ENCODE measurements at places on chromosomes 6 and 20.

DNA sequence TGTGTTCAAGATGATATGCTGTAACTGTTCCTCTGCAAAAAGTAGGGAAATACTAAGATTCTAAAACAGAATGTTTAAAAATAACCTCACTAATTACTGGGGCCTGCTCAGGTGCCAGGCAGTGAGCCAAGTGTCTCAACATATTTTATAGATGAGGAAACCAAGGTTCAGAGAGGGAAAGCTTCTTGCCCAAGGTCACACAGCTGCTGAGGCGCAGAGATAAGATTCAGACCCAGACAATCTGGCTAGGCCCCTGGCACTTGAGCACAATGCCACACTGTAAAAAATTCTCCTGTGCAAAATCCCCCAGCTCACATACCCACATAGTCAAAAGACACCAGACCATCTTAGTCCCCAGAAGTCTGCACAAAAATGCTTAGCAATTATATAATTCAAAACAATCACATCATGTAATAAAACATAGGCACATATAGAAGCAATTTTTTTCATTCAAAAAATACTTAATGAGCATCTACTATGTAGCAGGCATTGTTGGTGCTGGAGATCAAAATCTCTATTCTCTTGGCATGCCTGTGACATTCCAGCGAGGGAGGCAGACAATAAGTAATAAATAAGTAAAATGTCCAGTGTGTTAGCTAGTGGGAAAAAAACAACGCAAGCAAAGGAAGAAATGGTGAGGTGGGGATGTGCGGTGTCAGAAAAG is 10.3 kb downstream of the PREX1 start:
- DNase-seq, result no peak

- no peak for DNase-seq
Measured at GRCh38 chr20:10429443-10429981, 4.5 kb downstream of the MKKS start.

- no peak for DNase-seq
Measured at GRCh38 chr6:37396571-37397180, 36.3 kb upstream of the CMTR1 start.

DNA sequence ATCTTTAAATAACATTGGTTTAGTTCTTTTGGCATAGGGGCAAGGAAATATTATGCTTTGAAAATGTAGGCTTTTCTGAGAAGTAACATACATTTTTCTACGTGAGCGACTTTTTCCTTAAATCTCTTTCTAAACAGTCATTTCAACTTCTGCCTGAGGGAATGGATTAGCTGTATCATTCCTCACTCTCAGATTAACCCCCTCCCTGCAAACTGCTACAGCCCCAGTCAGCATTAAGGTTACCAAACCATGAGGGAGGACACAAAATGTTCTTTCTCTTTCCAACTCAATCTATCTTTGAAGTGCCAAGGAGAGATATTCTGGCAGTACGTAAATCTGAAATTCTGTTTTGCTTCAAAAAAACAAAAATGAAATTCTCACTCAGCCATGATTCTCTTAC is 231.3 kb upstream of the FLRT3 start:
- DNase-seq, result no peak

DNA sequence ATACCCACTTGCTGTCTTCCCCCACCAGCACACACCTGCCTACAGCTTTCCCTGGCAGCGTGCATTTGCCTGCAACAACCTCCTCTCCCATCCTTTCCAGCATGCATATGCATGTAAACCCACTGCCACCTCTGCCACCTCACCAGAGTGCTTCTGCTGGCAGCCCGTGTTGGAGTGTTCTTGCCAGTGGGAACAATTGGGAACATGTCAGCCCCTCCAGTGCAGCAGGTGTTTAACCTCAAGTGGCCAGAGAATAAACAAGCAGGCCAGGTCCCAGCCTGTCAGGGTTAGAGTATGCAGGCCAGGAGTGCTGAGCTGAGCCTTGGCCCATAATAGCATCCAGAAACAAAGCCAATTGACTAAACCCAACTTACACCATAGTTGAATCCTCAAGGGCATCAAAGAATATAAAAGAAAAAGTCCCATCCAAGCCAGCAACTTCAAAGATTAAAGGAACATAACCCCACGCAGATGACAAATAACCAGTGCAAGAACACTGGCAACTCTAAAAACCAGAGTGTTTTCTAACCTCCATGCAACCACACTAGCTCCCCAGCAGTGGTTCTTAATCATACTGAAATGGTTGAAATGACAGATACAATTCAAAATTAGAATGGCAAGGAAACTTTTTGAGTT is 1212.1 kb upstream of the CITED2 start:
- DNase-seq, result no peak

DNA sequence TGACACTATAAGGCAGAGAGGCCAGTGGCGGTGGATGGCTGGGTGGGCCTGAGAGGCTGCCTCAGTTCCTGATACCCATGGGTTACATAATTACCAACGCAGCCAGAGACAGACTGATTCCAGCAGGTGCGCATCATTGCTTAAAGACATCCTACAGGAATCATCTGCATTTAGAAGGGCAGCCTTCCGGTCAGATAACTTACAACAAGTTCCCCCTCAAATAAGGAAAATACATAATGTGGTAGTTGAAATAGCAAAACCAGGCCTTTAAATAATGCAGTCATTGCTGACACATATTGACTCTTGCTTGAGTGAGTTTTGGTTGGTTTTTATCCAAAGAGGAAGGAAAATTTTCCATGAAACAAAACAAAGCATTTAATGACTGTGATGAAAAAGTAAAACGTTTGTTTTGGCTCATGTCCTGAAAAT is 81.9 kb downstream of the SIM1 start:
- DNase-seq, result no peak

DNA sequence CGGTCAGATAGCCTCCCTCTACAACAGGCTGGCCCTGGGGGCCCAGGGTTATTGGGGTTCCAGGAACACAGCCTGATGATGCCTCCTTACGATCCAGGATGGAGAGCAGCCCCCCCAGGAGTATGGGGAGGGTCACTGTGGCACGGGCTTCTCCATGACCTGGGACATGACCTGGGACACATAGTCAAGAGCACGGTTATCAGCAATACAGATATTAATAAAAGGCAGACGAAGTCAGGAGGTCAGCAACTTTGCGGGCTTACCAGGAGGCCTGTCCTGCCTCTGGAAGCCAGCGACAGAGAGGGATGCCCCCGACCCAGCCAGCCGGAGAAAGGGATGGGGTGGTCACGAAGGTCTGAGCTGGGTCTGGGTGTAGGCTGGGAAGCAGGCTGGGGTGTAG is 795 bp downstream of the MMP24OS start:
- DNase-seq, result no peak

DNA sequence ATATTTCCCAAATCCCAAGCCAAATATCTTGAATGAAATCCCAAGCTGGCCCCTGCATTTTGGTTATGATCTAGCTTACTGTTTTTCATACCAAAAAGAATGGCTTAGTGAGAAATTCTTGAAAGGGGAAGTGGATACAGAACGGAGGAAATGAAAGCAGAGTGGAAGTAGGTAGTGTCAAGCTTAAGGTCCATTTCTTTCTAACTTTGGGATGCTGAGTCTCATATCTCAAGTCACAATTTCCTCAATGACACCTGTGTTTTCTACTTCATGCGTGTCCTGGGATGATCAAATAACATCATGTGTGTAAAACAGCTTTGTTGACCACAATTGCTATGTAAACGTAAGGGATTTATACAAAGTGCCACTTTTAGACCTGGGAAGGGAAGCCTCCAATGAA is 238.8 kb upstream of the SLC35B3 start:
- DNase-seq, result no peak

DNA sequence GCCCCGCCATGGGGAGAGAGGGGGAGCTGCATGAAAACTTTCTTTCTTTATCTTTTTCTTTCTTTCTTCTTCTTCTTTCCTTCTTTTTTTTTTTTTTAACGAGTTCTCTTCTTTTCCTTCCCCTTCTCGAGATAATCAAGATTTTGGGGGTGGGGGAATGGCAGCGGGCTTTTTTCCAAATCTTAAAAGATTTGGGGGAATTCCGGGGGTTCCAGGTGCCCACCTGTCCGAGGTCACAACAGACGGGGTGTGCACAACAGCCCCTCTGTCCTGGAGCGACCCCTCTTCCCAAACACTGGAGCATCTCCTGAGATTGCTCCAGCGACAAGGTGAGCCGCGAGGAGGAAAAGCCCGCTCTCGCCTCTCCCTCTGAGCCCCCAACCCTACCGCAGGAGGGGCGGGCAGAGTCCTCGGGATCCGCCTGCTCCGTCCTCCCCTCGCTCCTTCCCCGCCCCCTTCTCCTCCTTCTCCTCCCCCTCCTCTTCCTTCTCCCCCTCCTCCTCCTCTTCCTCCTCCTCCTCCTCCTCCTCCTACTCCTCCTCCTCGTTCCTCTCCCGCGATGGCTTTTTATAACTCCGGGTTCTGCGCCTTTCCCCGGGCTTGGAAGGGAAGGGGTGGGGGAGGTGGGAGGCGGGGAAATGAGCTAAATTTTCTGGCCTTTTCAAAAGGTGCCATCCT is 689 bp upstream of the KCNB1 start:
- no peak for DNase-seq

GRCh38 chr6:69816569-69816968 is 19.8 kb upstream of the LMBRD1 start:
- no peak for DNase-seq

GRCh38 chr6:33558801-33559200 is 21.3 kb downstream of the BAK1 start:
- DNase-seq, result no peak

GRCh38 chr20:23753589-23753988 is 2.9 kb upstream of the CST1 start:
- DNase-seq, result no peak

DNA sequence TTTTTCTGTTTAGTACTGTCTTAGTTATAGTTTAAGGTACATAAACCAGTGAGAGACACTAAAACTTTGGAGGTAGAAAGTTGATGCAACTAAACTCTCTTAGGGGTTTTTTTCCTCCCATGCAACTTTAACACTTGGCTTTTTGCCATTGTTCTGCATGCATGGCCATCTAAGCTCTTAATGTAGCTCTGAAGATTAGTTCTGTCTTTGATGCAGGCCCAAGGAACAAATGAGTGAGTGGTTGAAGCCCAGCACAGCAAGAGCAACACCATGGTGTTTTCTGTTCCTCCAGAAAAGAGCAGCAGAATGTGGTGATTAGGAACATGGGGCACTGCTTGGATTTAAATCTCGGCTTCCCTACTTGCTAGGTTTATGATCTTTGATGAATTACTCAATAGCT is 89.3 kb downstream of the L3MBTL3 start:
- no peak for DNase-seq

GRCh38 chr6:161838306-161839035 is 564.6 kb upstream of the AGPAT4 start:
- no peak for DNase-seq

- DNase-seq, result no peak
Measured at GRCh38 chr6:5718231-5718947, 288.3 kb downstream of the NRN1 start.

DNA sequence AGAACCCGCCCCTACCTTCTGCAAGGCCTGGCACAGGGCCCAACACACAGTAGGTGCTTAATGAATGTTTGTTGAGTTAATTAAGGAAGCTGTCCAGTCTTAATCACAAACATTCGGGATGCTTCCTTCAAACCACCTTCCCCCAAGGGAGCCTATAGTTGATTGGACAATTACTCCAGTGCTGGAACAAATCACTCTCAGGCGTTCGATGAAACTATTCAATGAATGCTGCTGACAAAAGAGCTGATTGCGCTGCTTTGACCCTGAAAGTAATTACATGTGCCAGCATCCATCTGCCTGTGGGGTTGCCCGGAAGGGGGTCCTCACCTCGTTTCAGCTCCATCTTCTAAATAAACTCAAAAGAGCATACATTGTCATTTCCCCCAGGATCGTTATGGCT is 112.0 kb upstream of the SRSF6 start:
- no peak for DNase-seq

DNA sequence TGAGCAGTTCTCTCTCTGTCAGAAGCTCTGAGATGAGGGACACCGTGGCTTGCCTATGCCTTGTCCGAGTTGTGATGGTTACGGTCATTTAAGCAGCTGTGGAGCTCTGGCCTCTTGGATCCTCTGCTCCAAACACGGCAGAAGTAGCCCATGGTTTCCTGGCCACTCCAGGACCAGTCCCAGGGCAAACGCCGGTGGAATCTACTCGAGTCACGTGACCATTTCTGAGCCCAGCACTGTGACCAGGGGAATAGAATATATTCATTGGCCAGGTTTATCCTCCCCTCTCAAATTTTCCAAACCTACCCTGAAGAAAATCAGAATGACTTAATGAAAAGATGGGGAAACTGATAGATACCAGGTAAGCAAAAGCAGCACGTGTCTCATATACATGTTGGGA is 152.8 kb downstream of the TTLL2 start:
- no peak for DNase-seq

GRCh38 chr20:45345104-45345936 is 2.9 kb downstream of the SDC4 start:
- no peak for DNase-seq

GRCh38 chr6:113859349-113860180 is 2.4 kb downstream of the MARCKS start:
- DNase-seq, result no peak

DNA sequence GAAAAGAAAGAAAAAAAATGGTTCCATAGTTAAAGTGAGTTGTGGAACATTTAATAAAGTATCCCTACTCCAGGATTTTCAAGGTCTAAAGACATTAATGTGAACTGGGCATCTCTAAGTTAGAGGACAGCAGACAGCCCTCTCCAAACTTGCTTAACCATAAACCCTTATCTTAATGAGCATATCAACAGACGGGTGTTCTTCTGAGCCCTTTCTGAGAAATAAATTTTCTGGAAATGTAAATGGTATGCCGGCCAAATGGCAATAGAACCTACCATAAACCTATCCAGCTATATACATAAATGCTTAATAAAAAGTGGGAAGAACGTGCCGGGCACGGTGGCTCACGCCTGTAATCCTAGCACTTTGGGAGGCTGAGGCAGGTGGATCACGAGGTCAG is 12.5 kb downstream of the SLC18B1 start:
- DNase-seq, result no peak

- DNase-seq, result no peak
Measured at GRCh38 chr20:47201074-47201730, 155.3 kb downstream of the ZMYND8 start.

- DNase-seq, result no peak
Measured at GRCh38 chr20:36349384-36350170, 43.4 kb downstream of the DLGAP4 start.

- DNase-seq, result peak; percentile 14
Measured at GRCh38 chr20:23127506-23128279, 41.6 kb upstream of the CD93 start.

- no peak for DNase-seq
Measured at GRCh38 chr6:57248311-57248895, 26.3 kb upstream of the RAB23 start.

- no peak for DNase-seq
Measured at GRCh38 chr6:154682633-154683125, 50.5 kb upstream of the SCAF8 start.

DNA sequence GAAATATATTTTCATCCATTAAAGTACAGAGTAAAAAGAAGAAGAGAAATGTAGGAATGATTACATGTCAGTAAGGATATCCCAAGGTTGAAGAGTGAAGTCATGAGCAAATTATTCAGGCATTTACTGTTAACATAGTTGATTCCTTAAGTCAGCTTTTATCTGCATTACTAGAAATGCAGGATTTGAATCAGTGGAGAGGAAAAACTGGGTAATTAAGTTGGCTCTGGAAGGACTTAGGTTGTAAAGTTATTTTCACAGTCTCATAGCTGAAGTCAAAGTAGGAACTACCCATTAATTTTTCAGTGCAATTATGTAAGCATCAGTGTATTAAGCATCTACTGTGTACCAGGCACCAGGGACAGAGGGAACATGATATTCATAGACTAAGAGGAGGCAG is 7.8 kb downstream of the NAA20 start:
- no peak for DNase-seq

Data from omental fat pad (tissue), 4 donors.